ENCODE measurements at places on chromosomes 5 and 9.

- DNase-seq, result peak; percentile 22
These were observed 42.8 kb downstream of the RAPGEF1 start for GRCh38 chr9:131697097-131697496.

- DNase-seq, result no peak
These were observed 168.9 kb upstream of the PUM3 start for GRCh38 chr9:3012842-3013241.

DNA sequence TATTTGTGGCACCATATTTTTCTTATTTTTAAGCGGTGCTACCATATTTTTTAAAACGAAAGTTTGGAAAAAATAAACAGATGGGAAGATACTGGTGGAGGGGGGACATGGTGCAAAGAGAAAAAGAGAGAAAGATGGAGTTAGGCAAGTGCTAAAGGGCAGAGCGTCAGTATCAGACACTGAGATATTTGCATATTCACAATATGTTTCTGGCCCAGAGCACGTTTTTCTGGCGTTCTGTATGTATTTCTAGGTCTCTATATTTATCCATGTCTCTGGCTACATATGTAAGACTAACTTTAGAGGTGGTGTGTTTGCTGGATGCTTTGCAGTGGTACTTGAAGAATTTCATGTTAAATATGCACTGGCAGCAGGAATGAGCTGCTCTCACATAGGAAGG, 414.0 kb downstream of the TLE4 start:
- no peak for DNase-seq

DNA sequence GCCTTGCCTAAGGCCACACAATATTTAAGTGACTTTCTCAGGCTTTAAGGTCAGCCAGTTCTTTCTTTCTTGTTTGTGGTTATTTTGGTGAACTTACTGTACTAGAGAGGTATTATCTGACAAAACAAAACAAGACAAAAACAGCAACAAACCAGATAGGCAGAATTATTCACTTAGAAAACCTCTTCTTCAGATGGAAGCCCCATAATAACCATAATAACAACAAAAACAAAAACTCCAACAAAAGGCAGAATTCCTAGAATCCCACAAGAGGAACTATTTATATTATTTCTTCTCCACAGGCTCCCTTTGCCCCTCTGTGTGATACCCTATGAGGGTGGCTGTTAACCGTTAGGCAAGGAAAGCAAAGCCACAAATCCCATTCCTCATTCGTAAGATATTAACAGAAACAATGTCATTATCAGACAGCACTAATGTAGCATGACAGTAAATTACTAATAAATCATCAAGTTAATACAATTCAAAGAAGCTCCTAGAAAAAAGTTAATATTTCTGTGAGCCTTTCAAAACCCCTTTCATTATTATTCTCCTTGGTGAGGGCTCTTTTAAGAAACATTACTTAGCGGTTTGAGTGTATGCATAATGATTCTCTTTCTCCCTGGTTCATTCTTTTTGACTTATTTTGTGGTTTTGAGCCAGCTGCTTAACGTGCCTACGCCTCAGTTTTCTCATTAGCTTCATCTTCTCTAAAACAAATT, 274.9 kb downstream of the EFNA5 start:
- no peak for DNase-seq

GRCh38 chr9:36966371-36967097, 67.5 kb downstream of the PAX5 start:
- no peak for DNase-seq

- DNase-seq, result no peak
These were observed 164.3 kb upstream of the OTULINL start for GRCh38 chr5:14417276-14417730.

DNA sequence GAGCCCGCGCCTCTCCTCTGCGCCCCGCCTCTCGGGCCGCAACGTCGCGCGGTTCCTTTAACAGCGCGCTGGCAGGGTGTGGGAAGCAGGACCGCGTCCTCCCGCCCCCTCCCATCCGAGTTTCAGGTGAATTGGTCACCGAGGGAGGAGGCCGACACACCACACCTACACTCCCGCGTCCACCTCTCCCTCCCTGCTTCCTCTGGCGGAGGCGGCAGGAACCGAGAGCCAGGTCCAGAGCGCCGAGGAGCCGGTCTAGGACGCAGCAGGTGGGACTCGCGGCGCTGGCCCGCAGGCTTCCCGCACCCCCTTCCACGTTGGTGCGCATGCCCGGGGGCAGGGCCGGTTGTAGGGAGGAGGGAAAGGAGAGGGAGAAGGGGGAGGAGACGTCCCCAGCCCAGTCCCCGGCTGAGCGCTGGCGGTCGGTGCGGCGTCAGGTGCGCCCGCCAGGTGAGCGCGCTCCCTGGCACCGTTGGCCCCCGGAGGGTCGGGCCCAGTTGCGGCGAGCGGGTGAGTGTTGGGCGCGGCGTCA, at the start of gene OCLN:
Gene OCLN, plus strand, starts transcription at position 400 of the 532 bp plus-strand sequence. CDS start 11,455 bp downstream, outside the sequence.
- no peak for DNase-seq

DNA sequence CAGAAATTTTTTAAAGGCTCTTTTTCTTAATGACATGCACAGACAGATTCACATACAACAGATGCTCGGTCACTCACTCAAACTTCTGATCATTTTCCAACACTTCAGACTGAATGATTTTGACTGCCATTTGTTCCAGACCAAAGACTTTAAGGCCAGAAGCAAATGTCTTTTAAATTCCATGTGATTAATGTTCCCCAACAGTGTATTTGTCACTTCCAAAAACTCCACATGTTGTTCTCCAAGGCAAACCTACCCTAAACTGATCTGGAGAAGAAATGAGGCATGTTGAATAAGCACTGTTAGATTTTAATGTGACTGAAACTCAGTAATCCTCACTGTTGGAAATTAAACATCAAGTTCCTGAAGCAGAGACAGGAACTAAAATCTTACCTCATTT, 366.7 kb downstream of the GABRG2 start:
- DNase-seq, result no peak

- no peak for DNase-seq
These were observed 86.1 kb upstream of the LRRTM2 start for GRCh38 chr5:138961221-138961620.

GRCh38 chr5:97844797-97845196, 661.8 kb upstream of the RIOK2 start:
- no peak for DNase-seq

GRCh38 chr5:106311230-106311915, 1359.4 kb downstream of the EFNA5 start:
- DNase-seq, result no peak

DNA sequence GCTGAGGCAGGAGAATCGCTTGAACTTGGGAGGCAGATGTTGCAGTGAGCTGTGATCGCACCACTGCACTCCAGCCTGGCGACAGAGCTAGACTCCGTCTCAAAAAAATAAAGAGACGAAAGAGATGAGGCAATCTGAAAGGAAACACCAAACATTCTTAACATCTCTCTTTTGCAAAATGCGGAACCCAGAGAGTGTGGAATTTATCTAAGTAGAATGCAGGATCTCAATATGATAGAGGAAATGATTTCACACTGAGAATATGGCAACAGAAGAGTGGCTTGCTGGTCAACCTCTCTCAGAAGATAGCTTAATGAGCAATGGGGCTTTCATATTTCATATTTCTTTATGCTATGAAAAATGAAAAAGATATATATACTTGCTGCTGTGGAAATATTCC, 33.4 kb upstream of the PCA3 start:
- no peak for DNase-seq

DNA sequence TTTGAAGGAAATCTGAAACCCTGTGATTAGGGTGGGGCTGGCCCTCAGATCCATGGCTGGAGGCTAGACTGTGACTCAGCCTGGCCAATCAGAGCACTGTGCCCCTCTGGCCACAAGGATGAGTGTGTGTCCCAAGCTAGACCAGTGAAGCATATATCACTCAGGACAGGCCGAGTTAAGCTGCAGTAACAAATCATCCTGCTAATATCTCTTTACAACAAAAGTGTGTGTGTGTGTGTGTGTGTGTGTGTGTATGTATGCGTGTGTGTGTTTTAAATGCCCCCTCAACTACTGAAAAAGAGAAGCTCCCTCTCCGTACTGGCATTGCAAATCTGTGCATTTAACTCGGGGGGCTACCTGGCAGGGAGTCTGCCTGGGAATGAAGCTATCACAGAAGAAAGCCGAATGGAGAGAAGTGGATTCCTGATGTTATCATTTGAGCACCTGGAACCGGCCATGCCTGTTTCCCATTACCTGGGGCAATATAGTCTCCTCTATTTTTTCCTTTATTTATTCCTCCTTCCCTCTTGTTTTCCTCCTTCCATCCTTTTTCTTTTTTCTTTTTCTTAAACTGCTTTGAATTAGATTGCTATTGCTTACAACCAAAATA, 25.6 kb downstream of the STC2 start:
- DNase-seq, result peak; percentile 85

GRCh38 chr5:123785162-123786071, 273.4 kb downstream of the CSNK1G3 start:
- peak; percentile 40 for DNase-seq

DNA sequence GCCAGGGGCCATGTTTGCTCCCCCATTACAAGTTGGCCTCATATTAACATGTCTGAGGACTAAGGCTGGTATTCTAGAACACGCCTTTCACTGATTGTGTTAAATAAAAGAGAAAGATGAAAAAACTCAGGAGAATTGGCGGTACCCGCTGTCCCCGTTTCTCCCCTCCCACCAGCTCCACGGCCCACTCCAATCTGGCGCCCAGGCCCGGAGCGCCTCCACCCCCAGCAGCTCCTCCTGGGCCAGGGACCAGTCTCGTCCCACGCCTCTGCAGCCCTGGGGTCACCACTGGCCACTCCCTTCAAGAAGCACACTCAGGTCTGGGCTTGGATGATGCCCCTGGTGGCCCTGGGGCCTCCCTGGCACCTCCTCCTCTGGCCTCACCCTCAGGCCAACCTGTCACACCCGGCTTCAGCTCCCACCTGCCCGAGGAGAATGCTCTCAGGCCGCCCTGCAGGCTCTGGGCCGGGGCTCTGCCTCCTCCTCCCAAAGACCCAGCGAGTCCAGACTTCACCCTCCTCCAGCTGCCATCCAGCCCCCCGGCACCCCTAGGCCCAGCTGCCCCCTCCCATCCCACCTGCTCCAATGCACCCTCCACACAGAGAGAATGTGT, 133.0 kb upstream of the PPP1R26 start:
- DNase-seq, result no peak

DNA sequence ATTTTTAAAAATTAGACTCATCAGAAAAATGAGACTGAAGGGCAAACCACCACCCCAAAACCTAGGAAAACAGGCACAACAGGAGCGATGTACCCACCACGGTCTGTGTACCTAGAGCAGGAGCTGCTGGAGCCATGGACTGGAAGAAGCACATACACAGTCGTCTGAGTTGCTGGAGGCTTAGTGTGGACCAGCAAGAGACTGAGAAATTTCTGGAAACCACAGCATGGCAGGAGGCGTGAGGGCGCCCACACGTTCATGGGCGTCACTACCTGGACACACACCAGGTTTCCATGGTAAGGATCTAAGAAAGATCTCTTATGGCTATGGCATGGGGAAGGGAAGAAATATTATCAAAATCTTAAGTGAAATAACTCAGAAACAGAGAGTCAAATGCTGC, 91.9 kb downstream of the MED10 start:
- DNase-seq, result no peak

DNA sequence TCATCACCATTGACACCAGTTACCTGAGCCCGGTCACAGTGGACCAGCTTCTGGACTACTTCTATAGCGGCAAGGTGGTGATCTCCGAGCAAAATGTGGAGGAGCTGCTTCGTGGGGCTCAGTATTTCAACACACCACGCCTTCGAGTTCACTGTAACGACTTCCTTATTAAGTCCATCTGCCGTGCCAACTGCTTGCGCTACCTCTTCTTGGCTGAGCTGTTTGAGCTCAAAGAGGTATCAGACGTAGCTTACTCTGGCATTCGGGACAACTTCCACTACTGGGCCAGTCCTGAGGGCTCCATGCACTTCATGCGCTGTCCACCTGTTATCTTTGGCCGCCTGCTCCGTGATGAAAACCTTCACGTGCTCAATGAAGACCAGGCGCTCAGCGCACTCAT, 520 bp downstream of the CCIN start:
- no peak for DNase-seq

- no peak for DNase-seq
These were observed 53.0 kb upstream of the CNTLN start for GRCh38 chr9:17081814-17082213.

- DNase-seq, result no peak
These were observed 32.6 kb upstream of the RNF130 start for GRCh38 chr5:180104168-180104530.

DNA sequence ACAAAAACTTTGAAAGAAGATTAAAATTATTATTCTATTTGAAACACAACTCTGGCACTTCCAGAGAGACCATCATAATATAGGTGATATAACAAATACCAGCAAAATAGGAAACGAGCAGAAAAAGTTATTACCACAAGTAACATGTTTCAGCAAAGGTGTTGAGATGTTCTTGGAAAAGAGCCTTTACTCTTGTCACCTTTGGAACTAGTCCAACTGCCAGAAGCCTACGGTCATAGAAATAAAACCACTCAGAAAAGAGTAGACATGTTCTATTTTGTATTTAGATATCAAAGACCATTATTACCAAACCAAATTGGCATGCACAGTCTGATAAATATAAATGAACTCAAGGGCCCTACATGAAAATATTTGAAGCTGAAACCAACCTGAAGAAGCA, 145.0 kb upstream of the DMAC1 start:
- DNase-seq, result no peak

DNA sequence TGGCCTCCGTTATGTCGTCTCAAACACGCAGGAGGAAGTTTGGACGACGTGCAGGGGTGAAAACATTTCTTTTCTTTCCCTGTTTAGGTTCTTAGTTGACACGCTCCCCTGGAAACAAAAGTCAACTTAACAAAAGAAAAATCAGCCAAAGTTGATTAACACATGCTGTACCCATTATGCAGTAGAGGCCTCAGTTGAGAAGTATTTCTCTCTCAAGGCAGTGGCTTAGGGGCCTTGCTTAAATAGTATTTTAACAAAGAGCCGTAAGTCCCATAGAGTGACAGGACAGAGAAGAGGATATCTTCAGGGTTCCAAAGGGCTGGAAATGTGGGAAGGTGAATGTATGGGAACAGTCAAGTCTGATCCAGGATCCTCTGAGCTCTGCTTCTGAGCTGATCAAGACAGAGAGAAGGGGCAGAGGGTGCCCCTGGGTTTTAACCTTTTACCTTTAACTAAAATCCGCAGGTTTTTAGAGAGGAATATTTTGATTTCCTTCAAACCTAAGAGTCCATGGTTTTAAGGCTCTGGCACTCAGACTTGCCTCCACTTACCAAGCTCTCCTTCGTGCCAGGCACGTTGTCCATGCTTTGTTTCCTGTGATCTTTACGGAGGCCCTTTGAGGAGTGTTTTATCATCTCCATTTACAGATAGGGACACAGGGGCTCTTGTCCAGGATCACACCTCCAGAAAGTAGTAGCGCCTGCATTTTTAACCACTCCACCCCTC, 629 bp upstream of the CD74 start:
- DNase-seq, result no peak
